Brain (organoid and tissue), 16 donors: ENCODE measurements at places on chromosomes 3 and 15.

- no peak for DNase-seq
Observed at GRCh38 chr3:183158551-183159006, 4.0 kb downstream of the LAMP3 start.

GRCh38 chr3:47010910-47011309, 31.4 kb downstream of the NBEAL2 start:
- no peak for DNase-seq

DNA sequence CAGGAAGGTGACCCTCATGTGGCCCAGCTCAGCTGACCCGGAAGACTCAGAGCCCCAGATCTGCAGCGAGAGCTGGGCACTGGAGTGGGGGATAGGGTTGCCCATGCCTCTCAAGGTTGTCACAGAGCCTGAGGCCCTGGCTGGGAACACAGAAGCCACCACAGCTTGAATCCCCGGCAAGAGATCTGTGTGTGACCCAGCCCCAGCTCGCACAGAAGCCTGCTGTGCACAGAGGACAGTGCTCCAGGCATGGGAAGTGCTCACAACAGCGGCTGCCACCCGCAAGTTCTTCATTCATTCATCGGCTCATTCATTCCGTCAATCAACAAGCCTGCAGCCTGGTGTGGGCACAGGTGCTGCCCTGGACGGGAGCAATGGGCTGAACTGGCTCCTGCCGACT, 36.4 kb downstream of the DNAJB8 start:
- DNase-seq, result no peak

DNA sequence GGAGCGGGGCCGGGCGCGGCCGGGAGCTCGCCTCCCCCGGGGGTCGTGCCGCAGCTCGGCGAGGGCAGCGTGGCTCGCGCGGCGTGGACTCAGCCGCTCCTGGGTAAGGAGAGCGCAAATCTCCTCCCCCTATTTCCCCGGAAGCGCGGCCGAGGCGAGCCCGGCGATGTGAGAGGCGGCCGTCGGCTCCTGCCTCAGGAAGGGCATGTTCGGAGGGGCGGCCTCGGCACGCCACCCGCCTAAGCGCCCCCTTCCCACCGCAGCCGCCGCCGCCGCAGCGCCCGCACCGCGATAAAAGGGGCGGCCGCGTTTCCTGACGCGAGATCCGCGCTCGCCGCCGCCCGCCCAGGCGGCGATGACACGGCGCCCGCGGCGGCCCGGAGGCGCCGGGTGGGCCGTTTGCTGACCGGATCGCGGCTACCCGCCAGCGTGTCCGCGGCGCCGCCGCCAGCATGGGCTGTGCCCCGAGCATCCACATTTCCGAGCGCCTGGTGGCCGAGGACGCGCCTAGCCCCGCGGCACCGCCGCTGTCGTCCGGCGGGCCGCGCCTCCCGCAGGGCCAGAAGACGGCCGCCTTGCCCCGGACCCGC, at the start of gene PDE8A:
Gene PDE8A (plus strand): TSS at position 146 of the 590 bp plus-strand sequence. CDS start 307 bp downstream, at position 453.
- peak; percentile 51 for DNase-seq

- no peak for DNase-seq
Observed at GRCh38 chr15:32729700-32730395, 12.0 kb downstream of the GREM1 start.

- no peak for DNase-seq
Observed at GRCh38 chr3:4739289-4740236, 239.7 kb upstream of the BHLHE40 start.

- DNase-seq, result peak; percentile 53
Observed at GRCh38 chr3:16508243-16508578, 5.3 kb downstream of the RFTN1 start.

DNA sequence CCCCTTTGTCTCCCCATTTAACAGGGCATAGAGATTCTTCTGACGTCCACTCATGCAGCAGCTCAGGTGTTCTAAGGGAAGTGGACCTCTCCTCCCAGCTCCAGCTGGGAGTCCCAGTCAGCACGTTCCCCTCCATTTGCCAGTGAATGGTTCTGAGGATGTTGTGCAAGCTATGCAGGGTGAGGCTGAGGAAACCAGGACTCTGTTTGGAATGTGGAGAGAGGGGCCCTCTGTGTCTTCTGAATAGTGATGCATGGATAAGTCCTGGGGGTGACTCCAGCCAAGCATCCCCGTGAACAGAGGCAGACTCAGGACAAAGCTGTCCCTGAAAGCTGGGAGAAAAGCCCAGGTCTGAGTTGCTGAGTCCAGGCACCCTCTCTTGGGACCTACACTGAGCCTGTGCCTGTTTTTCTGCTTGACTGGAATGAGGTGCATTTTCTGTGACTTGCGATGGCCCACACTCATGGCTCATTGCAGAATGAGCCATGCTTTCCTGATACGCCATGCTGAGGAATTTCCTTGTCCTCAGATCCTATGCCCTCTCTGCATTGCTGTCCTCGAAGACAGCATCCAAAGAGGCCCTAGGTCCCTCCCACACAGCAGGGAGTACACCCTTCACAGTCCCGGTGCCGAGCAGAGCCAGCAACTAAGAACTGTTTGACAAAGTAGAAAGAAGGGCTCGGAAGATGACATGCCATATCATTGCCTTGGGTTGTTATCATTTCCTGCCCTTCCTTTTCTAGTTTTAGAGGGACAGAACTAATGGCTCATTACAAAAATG, 185.2 kb downstream of the ATP10A start:
- DNase-seq, result no peak

DNA sequence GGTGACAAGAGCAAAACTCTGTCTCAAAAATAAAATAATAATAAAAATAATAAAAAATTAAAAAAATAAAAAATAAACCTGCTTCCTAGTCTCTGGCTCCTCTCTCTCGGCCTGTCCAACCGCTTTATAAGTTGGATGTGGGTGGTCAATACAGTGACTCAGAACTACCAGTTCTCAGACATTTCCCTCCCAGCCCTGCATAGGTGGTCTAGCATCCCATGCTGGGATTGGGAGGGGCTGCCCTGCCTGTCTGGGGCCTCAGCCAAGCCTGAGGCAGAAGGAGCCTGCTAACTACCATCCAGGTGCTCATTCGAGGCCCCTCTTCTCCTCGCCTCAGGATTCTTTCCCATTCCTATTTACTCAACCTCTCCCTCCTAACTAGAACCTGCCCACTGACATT, 33.3 kb upstream of the BLM start:
- DNase-seq, result no peak

- DNase-seq, result no peak
Observed at GRCh38 chr3:193080821-193081365, 160.1 kb upstream of the PLAAT1 start.

DNA sequence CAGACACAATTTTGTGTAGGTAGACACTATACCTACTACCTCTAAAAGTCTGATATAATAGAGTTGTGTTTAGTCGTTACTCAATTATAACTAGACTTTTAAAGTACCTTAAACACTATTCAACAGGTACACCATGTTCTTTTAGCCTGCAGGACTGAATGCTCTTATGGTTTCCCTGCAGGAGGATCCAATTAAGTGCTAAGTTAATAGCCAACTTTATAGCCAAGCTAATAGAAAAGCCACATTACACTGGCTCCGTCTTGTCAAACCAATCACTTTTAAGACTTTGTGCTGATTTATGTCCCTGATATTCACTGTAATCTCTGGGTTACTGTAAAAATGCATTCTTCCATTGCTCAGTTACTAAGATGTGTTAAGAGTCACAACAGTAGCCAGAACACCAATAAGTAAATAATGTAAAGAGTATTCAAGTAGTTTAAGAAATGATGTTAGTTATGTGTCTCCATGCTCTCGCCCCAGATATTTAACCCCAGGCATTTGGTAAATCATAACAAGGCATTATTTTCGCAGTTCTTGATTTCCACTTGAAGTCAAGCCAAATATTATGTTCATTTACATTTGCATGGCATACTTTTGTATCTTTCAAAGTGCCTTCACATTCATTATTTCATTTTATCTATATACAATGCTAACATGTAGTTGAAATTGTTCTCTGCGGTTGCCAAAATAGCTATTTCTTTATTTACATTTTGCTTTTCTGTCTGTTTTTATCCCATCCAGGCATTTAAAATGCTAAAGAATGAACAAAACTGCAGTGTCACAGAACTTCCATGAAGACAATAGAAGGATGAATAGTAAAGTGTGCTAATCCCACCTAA, 42.7 kb upstream of the AP4E1 start:
- no peak for DNase-seq

GRCh38 chr3:101179637-101180036, 140.7 kb downstream of the IMPG2 start:
- DNase-seq, result no peak

GRCh38 chr3:59774634-59775033, 724.8 kb upstream of the CFAP20DC start:
- no peak for DNase-seq

- no peak for DNase-seq
Observed at GRCh38 chr3:50395070-50395860, 35.9 kb upstream of the TMEM115 start.

DNA sequence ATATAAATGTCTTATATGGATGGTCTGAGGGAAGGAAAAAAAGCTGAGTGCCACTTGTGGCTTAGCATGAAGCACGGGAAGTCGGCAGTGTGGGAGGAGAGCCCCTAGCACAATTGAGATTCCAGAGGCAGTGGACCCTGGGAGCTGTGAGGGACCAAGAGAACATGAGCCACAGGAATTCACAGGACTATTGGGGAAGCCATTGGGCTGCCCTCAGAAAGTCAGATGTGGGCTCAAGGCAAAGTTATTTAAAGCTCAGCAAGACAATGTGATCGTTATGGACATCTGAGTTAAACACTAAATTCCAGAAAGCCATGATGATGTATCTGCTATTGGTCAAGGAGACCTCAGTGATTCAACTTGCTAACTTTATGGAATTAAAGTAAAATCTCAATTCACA, 380.8 kb upstream of the IL12A start:
- no peak for DNase-seq

GRCh38 chr15:42085236-42085605, 9.1 kb downstream of the PLA2G4D start:
- no peak for DNase-seq

DNA sequence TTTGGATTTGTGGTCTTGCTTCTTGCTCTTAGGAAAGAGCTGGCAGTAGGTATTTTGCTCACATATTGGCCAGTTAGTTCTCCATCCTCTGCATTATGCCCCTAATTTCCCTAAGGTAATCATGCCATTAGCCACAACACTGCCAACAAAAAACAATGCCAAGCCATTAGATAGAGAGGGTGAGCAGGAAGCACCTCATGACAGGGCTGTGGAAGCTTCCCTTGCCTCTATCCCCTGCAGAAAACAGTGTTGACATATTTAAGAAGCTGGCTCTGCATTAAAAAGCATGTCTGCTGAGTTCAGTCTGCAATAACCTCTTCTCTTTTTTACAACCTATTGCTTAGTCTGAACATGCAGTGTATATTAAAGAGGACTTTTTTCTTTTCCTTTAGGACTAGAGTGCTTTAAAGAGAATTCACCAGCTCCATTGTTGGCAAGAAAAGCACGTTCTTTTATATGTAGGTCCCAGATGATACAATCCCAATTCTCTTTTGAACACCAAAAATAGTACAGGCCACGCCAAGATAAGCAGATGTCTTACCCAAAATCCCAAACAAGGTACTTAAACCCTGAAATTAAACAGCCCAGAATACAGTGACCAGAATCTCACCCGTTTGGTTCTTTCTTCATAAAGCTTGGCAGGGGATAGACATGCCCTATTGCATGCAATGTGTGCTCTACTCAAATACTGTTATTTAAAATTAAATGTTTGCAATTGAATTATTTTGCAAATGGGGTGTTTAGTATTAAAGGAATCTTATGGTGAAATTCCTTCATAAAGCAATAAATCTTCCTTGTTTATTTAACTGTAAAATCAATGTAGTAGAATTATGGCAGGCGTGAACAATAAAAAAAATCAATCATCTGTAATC, 93.7 kb upstream of the UBE3A start:
- peak; percentile 49 for DNase-seq

DNA sequence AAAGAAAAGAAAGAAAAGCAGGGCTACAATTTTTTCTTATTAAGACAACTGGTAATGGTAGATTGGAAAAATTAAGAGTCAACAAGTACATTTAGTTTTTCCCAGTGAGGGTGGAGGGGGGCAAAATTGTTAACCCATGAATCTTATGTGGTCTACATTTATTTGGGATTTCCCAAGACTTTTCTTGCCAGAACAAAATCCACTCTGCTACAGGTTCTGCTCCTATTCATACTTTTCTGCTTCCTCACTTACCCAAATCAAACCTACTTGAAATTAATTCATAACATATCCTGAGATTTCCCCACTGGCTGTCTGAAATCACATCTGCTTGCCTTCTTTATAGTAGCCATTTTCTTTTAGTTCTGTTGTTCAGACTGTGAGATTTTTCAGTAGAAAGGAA, 41.1 kb downstream of the VGLL3 start:
- DNase-seq, result no peak

DNA sequence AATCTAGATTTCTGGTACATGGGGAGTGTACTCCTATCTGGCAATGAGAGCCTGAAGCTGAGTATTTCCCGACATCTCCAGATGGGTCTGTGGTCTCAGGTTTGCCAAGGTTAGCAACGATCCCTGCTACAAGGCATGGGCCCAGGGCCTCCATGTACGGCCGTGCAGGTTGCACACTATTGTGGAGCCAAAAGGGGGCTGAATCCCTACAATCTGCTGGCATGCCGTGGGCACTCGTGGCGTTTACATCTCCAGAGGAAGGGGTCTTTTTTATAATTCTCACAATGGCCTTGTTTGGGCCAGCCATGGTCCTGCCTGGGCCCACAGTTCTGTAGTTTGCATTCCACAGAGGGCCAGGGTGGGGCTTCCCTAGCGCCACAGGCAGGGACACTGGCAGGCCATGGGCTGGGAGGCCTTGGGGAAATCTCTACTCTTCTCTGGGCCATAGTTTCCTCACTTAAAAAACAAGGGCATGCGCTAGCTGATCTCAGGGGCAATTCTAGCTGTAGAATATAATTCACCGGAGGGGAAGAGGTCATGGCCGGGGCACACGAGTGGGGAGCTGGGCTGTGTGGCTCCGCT, 68.9 kb upstream of the TLE3 start:
- no peak for DNase-seq

GRCh38 chr3:58160399-58160798, 50.4 kb downstream of the DNASE1L3 start:
- DNase-seq, result no peak

DNA sequence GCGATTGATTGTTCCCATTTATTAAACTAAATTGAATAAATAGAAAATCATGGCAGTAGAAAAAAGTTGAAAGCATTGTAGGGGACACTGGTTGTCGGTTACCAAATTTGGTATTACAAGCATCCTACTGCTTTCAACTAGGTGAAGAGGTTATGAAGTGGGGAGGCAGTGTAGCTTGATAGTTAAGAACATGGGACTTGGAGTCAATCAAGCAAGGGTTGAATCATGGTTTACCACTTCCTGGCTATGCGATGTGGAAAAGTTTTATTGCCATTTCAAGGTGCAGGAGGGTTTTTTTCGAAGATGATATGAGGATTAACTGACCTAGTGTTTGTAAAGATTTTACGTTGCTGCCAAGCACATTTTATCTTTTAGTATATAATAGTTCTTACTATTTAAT, 318.2 kb upstream of the KCNH8 start:
- no peak for DNase-seq

- DNase-seq, result peak; percentile 66
Observed at GRCh38 chr15:74821091-74821789, 5.2 kb upstream of the CPLX3 start.

- no peak for DNase-seq
Observed at GRCh38 chr15:70271422-70272088, 173.8 kb upstream of the TLE3 start.

GRCh38 chr15:31265871-31266711, 60.5 kb upstream of the KLF13 start:
- DNase-seq, result no peak

- DNase-seq, result peak; percentile 78
Observed at GRCh38 chr3:9810433-9810770, 340 bp downstream of the TTLL3 start.
